Right hindlimb (tissue), 1 donor: ENCODE measurements at places on chromosomes 11 and 22.
A peak's percentile ranks its signal among the peaks of the same experiment; 100 is the strongest.

- DNase-seq: no peak
Observed at GRCh38 chr11:13064593-13064992, 55.5 kb downstream of the RASSF10 start.

DNA sequence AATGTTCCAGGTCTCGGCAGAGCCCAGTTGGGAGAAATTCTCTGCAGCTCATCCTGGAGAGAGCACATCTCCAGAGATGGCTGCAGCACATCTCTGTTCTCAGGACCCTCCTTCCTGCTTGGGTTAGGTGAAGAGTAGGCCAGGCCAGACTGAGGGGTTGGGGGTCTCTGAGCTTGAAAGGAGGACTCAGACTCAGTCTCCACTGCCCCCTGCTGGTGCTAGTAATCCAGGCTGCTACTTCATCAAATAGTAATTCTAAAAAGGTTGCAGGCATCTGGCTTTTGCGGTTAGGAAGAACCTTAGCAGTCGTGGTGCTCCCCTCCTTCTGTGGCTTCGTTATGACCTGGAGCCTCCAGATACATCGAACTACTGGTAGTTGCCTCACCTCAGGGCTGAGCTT, 9.7 kb downstream of the TUB start:
- no peak for DNase-seq

DNA sequence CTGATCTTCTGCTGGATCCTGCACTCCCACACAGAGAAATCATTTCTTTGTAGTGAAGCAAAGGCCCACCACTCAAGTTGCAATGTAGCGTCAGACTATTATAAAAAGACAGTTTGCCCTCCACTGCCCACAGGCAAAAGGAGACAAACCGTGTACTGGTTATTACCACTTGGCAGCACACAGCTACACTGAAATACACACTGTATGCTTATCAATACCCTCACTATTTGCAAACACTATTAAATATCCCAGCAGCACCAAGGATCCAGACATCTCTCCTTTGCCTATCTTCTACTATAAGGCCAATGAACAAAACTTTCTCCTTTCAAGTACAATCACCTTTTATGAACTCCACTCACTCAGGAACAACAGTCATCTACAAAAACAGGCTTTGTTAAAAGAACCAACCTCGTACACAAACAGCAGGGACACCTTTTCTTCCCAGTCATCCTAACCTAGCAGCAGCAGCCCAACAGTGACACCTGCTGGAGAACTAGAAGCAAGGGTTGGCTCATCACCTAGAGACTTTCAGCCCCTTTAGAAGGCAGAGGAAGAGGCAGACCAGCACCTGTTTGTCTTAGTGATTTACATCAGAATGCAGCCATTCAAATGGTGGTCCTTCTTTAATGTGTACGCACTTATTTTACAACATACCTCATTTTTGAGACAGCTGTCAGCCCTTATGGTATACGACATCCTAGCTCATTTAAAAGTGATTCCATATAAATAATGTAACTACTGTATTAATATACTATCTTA, 56.1 kb downstream of the AMBRA1 start:
- DNase-seq: peak; percentile 70

DNA sequence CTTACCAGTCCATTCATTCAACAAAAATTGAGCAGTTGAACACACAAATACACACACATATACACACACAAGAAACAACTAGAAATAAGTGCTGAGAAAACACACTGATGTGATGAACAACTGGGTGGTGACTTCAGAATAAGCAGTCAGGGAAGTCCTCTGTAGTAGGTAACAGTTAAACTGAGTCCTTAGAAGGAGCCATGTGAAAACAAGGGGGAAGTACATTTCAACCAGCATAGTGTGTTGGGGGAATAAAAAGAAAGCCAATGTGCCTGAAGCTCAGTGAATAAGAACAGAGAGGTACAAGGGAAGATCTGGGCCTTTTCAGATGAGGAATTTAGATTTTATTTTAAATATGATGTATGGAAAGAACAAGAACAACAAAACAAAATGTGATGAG, 6.8 kb upstream of the TMEM123 start:
- no peak for DNase-seq

DNA sequence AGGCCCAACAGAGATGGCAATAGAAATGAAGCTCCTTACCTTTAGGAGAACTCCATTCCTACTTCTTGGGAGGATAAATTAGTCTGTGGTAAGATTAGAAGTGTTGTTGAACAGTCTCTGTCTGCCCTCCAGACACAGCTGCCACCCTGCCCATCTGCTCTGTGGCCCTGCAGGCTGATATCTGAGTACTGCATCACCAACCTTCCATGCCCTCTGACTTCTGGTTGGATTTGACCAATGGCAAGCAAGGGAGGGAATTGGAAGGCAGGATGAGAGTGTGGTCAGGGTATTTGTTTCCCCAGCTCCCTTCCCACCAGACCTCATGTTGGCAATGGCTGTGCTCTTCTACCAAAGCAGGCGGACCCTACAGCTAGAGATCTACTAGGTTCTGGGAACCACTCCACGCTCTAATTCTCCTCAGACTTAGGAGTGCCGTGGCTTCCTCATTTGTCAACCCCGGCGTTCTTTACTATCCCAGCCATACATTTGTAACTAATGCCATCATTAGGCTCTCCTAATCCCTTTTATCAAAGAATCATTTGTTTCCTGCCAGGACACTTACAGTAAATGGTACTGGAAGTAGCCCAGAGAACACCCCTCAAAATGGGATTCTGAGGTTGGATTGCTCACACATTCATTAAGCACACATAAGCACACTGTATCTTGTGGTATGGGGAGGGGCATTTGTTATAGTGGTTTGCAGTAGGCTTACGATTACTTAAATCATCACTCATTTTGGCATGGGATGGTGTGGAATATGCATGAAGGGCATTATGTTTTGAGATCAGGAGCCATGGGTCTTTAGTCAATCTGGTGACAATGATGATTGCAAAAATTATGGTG, 35.4 kb upstream of the CD44 start:
- no peak for DNase-seq
